Sigmoid colon (tissue), 7 donors: ENCODE measurements at places on chromosomes 5 and 9.

GRCh38 chr5:23053846-23054245 is 200.7 kb upstream of the CDH12 start:
- DNase-seq = no peak
- H3K36me3 ChIP-seq = no peaks in the 10 kb centered on the region
- no peaks in the 10 kb centered on the region for H3K27me3 ChIP-seq
- H3K27ac ChIP-seq = no peak overlapping the region

DNA sequence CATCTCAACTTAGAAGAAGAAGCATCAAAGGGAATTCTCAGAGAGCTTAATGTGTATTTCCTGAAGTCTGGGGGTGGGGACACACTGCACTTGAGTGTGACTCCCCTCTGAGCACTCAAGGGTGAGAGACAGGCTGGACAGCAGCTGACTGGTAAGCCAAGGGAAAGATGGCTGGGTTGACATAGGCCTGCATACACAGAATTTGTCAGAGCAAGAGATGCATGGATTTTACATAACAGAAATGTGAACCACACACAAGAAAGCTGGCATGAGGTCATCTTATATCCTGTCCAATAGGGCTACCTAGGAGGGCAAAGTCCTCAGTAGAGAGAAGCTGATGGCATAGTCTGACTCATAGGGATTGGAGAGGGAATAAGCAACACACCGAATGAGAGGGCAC is 114.3 kb upstream of the EPB41L4A start:
- no peaks in the 10 kb centered on the region for H3K36me3 ChIP-seq
- H3K27ac ChIP-seq = no peak overlapping the region
- DNase-seq = no peak

DNA sequence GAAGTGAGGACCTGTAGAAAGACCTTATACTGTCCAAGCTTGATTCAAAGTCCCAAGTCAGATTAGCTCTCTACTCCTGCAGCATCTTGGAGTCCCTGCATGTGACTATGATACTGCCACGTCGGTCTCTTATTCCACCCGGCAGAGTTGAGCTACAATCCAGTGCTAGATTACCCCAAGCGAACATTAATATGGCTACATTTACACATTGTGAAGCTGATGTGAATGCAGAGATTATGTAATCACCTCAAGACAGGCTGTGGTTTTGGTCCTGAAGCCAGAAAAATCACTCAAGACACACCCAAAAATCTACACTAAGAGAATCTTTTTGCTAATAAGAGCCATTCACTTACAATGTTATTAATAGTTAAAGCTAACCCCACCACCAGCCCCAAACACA is 116.7 kb downstream of the GNA14 start:
- DNase-seq = no peak
- H3K27me3 ChIP-seq = no peaks in the 10 kb centered on the region
- H3K36me3 ChIP-seq = no peaks in the 10 kb centered on the region
- H3K4me1 ChIP-seq = peaks cover 5% of the 10 kb centered on the region
- no peak overlapping the region for H3K4me3 ChIP-seq
- no peak overlapping the region for H3K27ac ChIP-seq

- no peaks in the 10 kb centered on the region for H3K27me3 ChIP-seq
- peaks cover 44% of the 10 kb centered on the region for H3K4me1 ChIP-seq
- H3K4me3 ChIP-seq = no peak overlapping the region
- no peak for DNase-seq
These were observed 27.3 kb downstream of the TMEM252 start for GRCh38 chr9:68513385-68513784.

- H3K27me3 ChIP-seq = no peaks in the 10 kb centered on the region
- no peak for DNase-seq
- H3K36me3 ChIP-seq = no peaks in the 10 kb centered on the region
- no peak overlapping the region for H3K27ac ChIP-seq
- H3K4me3 ChIP-seq = no peak overlapping the region
These were observed 41.6 kb upstream of the FBN2 start for GRCh38 chr5:128579639-128580038.
